ENCODE measurements at places on chromosomes 13 and 19.

DNA sequence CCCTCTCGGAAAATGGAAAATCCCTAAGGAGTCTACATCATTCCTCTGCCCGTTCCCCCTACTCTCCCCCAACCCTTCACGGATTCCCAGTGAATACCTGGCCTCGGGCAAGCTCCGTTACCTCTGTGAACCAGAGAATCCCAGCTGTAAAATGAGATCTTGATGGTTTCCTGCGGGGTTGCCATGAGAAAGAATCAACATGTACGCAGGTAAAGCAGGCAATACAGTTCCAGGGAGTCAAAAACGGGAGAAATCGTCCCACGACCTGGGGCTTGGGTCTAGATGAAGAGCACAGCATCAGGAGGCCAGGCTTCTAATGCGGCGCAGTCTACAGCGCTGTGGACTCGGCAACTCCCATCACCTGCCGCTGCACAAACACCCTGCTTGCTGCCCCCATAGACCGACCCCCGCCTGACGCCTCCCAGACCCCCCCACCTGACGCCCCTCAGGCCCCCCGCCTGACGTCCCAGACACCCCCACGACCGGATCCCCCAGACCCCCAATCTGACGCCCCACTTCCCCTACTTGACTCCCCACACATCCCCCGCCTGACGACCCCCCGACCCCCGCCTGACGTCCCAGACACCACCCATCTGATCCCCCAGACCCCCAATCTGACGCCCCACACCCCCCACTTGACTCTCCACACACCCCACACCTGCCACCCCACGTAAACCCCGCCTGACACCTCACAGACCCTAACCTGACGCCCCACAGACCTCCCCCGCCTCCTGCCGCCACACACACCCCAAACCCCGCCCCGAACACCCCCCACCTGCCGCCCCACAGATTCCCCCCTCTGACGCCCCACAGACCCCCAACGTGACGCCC lies 680 bp downstream of the LIG4 start:
- no peak for DNase-seq

- no peak for DNase-seq
Measured at GRCh38 chr13:43783820-43784219, 3.0 kb downstream of the ENOX1 start.

DNA sequence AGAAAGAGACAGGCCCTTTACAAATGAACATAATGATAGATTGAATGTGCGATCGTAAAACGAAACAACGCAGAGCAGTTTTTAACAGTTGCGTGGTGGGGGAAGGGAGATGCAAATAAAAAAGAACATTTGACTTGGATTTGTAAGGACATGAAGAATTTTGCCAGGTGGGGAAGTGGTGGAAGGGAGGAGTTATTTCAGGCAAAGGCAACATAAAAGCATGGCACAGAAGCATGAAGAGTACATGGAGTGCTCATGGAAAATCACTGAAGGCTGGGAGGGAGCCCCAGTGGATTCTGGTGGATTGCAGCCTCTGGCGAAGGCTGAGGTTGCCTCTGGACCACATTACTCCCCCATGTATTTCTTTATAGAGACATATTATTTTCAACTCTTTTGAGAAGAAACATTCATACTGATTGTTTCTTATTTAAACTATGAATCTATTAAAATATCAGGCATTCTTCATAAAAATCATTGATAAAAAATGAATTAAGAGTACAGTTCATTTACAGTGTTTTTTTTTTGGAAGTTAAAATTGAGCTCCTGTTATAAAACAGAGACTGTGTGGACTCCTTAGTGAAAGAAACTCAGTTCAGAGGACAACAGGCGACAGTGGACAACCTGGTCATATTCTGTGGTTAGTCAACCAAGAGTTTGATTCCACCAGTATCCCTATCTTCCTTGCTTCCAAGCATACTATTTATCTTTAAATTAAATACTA lies 57.5 kb downstream of the STARD13 start:
- DNase-seq: no peak

DNA sequence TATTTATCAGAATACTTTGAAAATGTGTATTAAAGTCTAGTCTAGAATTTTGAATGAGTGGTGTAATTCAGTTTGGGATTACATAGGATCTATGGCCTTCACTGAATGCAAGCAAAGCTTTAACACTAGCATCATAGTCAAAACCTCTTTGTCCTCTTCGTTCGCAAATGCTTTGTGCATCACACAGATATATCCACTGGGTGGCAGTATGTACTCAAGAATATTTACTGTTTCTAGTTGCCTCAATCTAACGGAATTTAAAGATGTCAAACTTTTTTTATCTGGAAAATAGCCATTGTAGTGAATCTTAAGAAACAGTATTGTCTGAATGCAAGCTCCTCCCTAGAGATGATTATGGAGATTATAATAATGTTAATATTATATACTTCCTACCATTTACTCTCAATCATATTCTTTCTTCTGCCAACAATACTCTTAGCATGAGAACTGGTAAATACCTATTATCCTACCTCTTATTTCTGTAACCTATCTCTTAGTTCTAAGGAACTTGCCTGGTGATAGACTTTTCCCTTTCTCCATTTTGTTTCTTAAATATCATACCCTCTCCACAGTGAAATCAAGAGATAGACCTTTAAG lies 25.8 kb downstream of the LACC1 start:
- DNase-seq: no peak

GRCh38 chr13:51765142-51765515 lies 38.8 kb downstream of the DHRS12 start:
- DNase-seq: no peak
